ENCODE measurements at places on chromosomes 11 and 22.

DNA sequence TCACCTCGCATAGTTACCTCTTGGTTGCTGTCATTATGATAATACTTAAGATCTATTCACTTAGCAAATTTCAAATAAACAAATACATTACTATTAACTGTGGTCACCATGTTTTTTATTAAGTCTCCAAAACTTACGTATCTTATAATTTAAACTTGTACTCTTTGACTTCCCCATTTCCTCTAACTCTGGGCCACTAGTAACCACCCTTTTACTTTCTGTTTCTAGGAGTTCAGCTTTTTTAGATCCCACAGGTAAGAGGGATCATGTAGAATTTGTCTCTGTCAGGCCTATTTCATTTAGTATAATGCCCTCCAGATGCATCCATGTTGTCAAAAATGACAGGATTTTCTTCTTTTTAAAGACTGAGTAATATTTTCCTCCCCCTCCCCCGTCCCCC lies 212.4 kb upstream of the C11orf87 start:
- no peak for DNase-seq

DNA sequence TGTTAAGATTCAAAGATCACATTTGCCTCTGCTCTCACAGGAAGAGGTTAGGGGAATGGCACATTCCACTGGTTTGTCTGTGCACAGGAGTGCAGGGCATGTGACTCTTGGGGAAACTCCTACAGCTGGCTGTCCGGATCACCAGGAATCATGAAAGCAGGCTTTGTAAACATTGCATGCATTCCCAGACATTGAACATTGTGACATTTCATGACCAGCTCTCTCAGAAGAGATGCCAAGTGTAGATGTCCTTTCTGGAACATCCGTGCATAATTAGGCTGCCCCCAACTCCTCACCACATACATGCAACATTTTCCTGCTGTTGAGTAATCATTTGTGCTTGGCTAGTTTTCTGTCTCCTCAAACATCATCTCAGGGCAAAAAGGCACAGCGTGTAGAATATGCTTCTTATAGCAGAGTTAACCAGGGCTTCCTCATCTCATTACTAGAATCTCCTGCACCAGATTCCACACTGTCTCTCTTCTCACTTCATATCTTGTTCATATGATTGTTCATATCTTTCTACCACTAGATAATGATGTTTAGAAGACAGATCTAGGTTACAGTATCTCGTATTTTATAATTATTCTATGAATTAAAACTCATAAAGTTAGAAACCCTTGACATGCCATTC lies 694.7 kb downstream of the NTM start:
- no peak for DNase-seq

- DNase-seq = no peak
Measured at GRCh38 chr11:115462004-115462541, 42.1 kb downstream of the CADM1 start.

DNA sequence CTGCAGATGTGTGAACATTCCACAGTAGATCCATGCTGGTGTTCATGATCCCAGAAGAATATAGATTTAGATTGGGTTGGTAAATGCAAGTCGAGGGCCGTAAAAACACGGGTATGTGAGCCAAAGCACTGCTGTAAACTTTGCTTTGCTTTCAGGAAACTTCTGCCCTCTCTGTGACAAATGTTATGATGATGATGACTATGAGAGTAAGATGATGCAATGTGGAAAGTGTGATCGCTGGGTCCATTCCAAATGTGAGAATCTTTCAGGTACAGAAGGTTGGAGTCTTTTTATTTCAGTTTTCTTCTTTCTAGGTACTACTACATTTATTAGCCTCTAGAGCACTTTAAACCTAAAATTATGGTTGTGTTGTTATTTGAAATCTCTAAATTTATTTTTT lies 36.2 kb upstream of the TTC36 start:
- no peak for DNase-seq
